ENCODE measurements at places on chromosomes 6 and 20.

DNA sequence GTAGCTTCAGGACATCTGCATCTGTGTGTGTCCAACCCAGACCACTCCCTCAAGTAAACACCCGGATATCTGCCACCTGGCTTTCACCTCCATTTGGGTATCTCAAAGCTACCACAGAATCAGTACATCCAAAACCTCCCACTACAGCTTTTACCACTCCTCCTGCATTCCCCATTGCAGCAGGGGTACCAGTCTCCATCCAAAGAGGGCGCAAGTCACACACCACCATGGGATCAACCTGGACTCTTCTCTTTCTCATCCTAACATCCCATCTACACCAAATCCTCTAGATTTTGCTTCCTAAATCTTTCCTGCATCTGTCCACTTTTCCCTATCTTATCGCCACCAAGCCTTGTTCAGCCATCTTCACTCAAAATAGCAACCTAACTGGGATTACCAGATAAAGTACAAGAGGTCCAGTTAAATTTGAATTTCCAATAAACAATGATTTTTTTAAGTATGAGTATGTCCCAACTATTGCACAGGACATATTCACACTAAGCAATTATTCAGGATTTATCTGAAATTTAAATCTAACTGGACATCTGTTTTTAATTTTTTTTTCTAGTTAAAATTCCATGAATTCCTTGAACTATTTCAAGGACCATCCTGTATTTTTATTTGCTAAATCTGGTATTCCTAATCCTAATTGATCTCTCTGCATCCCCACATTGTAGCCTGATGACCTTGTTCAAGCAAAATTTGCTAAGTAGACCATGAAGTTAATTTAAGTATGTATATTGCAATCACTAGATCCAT is 164.3 kb upstream of the MLN start:
- no peak for DNase-seq

GRCh38 chr6:23532227-23532626 is 593.8 kb upstream of the NRSN1 start:
- DNase-seq = no peak

DNA sequence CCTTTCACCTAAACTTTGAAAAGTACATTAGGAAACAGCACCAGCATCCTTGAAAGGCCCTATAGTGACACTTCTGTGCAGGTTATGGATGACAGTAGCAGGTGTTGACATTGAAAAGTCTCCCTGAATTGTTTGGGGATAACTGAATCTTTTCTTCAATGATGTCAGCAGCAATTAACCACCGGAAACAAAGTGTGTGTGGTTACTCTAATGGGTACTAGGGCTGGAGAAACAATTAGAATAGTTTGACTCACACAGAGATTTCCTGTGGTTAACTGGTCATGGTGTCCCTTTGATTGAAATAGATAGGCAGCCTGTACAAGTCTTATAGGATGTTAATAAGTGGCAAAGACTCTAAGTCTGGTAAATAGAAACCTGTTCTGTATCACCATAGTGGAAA is 189.1 kb downstream of the TBX18 start:
- no peak for DNase-seq

DNA sequence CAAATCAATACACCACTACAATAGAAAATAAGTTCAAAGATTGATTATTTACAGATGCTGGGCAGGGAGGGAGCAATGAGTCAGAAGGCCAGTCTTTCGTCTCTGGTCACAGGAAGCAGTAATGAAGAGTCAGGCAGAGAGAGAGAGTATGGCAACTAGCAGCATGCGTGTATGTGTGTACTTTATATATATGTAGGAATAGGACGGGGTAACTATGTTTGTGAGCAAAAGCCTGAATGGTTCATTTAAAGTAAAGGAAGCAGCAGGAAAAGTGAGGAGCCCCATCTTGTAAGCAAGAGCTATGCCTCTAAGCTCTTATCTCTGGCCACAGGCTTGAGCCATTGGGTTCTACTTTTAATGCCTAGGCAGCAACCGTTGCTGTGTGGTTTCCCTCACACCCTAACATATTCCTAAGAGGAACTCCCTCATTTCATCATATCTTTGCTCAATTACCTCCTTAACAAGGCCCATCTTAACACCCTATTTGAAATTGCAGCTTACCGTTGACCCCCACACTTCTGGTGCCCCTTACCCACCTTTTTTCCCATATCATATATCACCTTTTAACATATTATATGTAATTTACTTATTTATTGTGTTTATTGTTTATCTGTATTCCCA is 66.6 kb downstream of the AFG1L start:
- no peak for DNase-seq

DNA sequence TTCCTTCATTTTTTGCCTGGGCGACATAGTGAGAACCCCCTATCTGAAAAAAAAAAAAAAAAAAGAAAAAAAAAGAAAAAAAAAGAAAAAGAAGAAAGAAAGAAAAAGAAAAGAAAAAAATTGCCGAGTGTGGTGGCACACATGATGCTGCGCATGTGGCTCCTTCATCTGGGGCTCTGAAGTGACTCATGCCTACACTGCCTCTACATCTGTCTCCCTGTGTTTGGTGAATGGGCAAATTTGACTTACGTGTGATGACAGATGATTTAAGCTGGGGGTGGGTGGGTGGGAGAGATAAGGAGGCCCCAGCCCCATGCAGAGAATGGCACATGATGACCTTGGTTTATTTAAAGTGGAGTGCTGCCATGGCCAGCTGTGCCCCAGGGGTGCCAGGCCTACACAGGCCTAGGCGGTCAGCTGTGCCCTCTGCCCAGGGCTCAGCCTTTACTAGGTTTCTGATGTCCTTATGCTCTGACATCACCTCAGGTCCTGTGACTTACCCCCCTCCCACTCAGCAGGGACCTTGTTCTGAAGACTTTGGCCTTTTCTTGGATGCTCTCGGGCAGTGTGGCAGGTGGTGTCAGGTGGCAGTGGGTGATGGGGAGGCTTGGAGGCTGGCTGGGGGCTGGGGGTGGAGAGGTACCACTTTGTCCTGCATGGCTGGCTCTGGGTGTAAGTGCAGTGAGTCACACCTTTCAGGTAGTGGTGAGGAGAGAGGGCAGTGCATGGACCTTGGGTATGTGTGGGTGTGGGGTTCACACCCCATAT is 41.1 kb downstream of the VEGFA start:
- no peak for DNase-seq

GRCh38 chr6:131652472-131652871 is 15.4 kb downstream of the ENPP3 start:
- DNase-seq = no peak

GRCh38 chr6:40931931-40932330 is 107.1 kb downstream of the UNC5CL start:
- no peak for DNase-seq

GRCh38 chr20:48298433-48298832 is 513.2 kb upstream of the SULF2 start:
- DNase-seq = no peak

- DNase-seq = no peak
Measured at GRCh38 chr6:89172131-89172530, 26.3 kb downstream of the PM20D2 start.

GRCh38 chr6:155771822-155772221 is 316.2 kb upstream of the NOX3 start:
- no peak for DNase-seq

DNA sequence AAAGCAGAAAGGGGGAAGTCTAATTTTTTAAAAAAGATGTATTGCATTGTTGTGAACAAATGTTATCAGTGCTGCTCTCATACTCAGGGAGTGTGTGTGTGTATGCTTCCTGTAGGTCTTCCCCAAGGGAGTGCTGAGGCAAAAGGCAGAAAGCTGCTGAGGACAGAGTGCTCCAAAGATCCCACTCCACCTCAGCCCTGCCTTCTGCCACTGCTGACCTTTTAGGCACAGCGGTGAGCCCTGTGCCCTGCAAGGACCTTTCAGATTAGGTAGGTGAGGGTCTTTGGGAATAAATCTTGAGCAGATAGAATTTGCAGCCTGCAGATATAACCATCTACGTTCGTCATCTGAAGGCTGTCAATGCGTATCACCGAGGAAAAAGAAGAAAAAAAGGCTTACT is 756.4 kb upstream of the MMS22L start:
- DNase-seq = no peak

DNA sequence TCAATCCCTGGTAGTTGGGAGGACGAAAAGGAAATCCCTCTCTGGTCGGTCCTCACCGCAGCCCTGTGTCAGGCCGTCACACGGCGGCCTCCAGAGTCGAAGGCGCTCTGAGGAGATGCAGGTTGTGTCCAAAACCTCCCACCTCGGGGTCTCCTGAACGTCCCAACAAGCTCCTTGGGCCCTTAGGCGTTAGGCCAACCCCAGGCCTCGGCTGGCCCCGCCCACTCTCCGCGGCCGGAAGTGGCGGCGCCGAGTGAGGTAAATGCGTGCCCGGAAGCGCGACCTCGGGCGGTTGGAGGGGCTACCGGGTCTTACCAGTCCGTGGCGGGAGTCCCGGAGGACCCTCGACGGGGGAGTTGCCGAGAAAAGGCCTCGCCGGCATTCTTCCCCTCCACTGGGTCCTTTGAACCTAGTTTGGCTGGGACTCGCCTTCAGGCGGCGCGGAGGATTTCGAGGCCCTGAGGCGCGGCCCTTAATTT is at the start of gene TDRD6:
TSS of gene TDRD6 (plus strand) at position 267 of the 479 bp plus-strand sequence. CDS start 244 bp downstream, outside the sequence.
- DNase-seq = no peak

DNA sequence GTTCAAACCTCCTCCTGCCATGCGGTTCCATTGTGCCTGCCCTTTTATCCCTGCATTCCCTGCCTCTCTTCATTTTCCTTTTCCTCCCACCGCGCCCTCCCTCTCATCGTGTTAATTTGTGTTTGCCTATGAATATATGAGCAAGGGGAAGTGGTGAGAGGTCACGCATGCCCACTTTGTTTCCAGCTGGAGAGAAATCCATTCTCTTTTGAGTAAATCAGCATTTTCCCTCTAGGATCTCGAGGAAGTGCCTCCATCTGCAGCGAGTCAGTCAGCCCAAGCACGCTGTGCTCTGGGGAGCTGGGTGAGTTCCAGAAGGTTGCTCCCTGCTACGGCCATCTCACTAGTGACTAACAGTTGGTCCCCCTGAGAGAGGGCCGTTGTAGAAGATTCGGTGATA is 42.9 kb downstream of the CDH26 start:
- DNase-seq = no peak

DNA sequence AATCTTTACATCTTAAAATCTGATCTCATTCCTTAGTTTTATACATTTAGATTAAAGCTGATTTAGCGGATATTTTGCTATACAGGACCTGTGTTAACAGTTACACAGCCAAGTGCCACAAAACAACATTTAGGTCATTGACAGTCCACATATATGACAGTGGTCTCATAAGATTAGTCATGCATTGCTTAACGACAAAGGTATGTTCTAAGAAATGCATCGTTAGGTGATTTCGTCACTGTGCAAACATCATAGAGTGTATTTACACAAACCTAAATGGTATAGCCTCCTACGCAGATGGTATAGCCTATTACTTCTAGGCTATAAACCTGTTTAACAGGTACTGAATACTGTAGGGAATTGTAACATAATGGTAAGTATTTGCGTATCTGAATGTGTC is 21.6 kb downstream of the ADGRG6 start:
- no peak for DNase-seq

GRCh38 chr6:141562186-141562811 is 570.4 kb upstream of the GJE1 start:
- DNase-seq = no peak

DNA sequence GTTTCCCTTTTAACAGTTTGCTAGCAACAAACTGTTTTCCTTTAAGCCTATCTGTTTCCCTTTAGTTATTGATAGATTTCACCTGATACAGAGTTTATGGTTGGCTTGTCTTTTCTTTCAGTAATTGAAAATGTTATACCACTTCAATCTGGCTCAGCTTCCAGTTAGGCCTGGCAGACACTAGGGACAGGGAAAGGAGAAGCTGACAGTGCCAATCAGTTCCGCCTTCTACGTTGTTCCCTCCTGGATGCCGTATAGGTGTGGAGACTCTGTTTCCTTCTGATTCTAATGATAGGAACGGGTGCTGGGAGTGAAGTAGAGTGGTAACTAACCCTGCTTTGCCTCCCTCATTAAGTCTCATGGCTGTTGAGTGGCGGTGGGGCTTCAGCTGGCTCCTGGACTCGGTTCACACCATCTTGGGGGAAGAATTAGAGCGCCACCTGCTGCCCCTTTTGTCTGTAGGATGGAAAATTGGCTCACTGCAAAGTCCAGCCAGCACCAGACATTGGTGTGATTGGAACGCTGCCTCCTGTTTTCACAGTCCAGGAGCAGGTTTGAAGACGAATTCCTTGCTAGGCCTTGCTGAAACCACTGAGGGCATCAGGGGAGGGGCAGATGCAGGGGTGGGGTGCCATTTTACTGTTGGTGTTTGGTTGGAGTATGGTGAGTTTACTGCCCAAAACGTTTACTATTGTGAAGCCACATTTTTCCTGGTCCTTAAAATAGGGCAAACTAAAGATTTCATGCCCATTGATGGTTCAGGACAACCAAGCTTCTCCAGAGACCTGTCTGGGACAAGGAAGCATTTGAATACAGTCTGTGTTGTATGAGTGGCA is 1729.5 kb downstream of the GRIK2 start:
- DNase-seq = no peak

DNA sequence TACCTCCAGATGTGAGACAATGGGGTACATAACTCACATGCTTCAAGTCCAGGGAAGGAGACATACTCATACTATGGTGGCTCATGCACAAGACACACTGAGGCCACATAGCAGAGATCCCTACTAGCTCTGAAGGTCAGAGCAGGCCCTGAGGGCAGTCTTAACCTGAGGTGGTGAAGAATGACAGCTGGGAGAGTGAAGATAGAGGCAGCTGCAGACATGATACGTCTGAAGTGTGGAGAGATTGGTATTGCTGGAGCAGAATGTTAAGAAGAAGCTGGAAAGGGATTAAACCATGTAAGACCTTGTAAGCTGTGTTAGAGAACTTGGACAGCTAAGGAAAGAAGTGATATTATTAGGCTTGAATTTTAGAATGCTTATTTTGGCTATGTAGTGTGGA is 32.9 kb downstream of the PGM3 start:
- no peak for DNase-seq

DNA sequence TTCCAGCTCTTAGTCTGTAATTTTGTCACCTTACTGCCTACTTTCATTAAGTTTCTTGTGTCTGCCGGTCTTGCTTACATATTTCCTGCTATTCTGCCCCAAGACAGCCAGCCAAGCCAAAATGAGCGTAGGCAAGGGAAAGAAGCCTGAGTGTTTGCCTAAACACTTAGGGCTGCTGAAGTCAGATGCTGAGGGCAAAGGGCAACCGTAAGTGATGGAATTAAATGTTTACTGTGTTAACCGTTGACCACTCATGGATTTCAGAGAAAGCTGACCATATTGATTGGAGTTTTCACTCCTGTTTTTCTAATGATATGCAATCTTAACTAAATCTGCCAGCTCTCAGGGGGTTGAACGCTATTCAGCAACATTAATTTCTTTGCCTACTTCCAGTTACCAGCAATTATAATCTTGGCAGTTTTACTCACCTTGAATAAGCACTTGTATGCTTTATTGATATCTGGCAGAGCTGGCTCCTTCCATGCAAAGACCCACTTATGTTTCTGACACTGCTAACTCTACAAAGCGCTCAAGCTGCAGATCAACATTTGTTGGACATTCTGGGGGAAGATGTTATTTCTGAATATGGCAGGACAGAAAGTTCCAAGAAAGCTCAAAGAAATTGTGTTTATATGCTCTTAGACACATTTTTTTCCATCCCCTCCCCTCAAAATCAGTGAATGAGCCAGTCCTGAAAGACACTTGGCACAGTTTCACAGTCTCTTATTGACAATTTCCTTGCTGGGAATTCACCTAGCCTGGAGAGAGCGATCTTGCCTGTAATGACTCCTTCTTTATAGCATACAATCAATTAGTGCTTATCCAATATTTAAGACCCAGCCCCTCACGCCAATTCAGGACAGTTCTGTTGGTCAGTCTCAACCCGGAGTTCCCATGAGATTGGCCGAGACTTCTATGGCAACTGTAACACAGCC is 183.8 kb downstream of the PLCB1 start:
- no peak for DNase-seq

GRCh38 chr6:126176282-126176681 is 163.6 kb upstream of the CENPW start:
- DNase-seq = no peak
